ENCODE measurements at places on chromosomes 5 and 9. TPM values are rescaled to one million over a fixed set of nuclear protein-coding genes. Genes with fewer than 3 reads are reported as not detected.

GRCh38 chr9:114591291-114591787, 3.8 kb downstream of the ATP6V1G1 start:
- DNase-seq, result no peak

DNA sequence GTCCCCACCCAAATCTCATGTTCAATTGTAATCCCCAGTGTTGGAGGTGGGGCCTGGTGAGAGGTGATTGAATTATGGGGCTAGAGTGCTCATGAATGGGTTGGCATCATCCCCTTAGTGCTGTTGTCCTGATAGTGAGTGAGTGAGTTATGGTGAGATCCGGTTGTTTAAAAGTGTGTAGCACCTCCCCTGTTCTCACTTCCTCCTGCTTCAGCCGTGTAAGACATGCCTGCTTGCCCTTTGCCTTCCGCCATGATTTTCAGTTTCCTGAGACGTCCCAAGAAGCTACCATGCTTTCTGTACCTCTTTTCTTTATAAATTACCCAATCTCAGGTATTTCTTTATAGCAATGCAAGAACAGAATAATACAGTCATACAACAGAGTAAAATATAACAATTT, 742 bp upstream of the LECT2 start:
- DNase-seq, result no peak

GAPT gene
- total RNA-seq, result not detected

GRCh38 chr9:123329329-123329955, 26.6 kb upstream of the CRB2 start:
- no peak for DNase-seq

DNA sequence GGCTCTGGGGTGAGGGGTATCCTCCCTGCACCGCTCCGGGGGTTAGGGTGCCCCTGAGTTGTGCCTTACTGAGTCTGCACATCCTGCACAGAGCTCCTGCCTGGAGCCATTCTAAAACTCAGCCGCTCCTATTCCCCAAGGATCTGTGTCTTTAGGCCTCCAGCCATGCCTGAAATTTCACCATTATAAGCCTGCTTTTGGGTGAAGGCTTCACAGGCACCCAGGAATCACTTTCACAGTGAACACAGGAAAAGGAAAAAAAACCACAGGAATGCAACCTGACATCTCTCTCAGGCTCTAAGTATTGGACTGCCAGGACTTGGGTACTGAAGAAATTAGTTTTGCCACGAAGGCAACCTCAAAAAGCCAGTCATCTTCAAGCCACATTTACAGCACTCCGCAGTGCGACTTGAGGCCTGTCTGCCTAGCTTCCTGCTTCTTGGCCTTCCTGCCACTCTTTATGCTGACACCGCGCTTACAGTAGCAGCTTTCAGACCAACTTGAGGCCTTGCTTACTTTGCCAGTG, 30.9 kb downstream of the GALNT10 start:
- DNase-seq, result peak; percentile 91

DNA sequence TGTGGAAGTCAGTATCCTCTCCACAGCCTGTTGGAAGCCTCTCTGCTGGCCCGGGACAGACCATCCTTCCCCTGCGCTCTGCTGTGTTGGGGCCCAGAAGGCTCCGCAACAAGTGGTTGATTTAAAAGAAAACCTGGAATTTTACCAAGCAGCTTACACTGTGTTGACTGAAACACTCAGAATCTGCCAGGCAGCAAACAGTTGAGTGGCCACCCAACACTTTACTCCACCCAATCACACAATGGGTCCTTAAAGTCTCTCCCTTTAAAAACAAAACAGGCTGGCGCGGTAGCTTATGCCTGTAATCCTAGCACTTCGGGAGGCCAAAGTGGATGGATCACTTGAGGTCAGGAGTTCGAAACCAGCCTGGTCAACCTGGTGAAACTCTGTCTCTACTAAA, 28.0 kb upstream of the DMRT3 start:
- DNase-seq, result no peak

- DNase-seq, result no peak
Measured at GRCh38 chr5:122999947-123000563, 36.5 kb downstream of the PPIC start.

GRCh38 chr5:81751836-81752643, 1.1 kb upstream of the SSBP2 start:
- DNase-seq, result no peak

DNA sequence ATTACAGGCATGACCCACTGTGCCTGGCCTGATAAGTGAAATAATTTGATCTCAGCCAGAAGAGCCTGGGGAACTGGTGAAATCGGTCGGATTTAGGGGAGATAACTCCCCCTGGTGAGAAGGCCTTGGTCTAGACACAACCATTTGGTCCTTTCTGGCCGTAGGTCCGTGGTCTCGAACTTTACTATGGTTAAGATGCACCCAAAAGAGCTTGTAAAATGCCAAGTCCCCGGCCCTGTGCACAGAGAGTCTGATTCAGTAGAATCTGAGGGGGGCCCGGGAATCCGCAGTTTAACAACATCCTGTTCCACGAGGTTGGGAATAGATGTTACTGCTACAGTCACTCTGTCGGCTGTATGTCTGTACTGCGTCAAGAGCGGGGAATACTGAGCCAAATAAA, 140.7 kb downstream of the C9orf50 start:
- no peak for DNase-seq

DNA sequence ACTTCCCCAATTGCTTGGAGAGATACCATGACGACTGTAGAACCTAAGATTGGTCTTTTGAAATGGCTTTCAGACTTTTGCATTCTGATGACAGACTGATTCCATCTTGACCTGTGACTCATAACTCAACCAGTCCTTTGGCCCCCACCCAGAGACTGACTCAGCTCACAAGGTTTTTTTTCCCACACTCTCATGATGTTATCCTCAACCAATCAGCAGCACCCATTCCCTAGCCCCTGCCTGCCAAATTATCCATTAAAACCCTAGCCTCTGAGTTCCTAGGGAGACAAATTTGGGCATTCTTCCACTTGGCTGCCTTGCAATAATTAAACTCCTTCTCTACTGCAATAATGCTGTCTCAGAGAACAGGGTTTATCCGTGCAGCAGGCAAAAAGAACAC, 1263.3 kb upstream of the CDH9 start:
- DNase-seq, result peak; percentile 25

GRCh38 chr5:40260361-40260760, 419.4 kb upstream of the PTGER4 start:
- no peak for DNase-seq

DNA sequence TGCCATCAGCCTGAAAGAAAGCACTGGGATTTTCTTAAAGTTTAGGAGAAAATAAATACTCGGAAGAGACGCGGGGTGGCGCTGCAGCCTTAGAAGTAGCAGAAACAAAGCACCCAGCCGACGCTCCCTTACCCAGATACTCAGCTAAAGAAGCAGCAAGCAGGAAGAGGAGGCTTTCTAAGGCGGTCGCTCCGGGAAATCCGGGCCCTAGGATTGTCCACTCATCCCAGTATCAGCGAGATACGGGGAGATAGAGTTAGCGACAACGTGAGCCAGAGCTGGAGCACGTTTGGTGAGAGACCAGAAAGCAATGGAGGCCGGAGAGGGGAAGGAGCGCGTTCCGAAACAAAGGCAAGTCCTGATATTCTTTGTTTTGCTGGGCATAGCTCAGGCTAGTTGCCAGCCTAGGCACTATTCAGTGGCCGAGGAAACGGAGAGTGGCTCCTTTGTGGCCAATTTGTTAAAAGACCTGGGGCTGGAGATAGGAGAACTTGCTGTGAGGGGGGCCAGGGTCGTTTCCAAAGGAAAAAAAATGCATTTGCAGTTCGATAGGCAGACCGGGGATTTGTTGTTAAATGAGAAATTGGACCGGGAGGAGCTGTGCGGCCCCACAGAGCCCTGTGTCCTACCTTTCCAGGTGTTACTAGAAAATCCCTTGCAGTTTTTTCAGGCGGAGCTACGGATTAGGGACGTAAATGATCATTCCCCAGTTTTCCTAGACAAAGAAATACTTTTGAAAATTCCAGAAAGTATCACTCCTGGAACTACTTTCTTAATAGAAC, at the start of gene PCDHB2:
Gene PCDHB2, plus strand, starts transcription at position 135 of the 782 bp plus-strand sequence. Its CDS starts 176 bp downstream, at position 311.
- DNase-seq, result no peak

DNA sequence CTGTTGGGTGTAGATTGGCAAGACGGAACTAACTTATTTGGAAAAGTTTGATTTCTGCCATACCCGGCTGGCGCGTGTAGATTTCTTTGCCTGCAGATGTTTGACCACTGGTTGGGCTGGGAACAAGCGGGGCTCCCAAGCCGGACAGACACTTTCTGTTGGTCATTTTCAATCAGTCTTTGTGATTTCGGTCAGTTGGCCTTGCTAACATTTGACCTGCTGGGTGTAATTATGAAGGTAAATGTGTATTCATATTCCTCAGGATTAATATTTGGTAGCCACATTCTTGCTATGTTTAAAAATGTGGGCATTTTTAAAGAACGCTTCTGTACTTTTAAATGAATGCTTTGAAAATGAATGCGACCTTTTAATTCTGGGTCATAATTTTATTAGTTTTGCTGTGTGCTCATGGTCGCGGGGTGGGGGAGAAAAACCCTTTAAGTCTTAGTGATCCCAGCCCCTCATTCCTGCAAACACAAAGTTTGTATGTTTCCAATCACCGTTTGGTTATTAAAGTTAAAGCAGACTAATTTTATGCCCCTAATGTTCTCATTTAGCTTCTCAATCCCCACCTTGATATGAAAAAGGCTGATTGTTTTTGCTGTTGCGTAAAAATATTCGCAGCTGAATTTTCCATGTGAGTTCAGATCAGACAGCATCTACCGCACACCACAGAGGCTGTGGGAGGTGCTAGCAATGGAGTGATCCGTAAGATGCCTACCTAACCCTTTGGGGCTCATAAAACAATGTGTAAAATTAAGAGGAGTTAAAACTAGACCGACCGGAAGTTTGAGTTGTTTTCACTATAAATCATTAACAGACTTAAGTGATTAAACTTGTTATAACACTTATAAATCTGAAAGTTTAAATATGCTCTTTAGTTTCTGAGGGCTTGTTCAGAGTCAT, 1.5 kb downstream of the RASGRF2 start:
- DNase-seq, result no peak

DNA sequence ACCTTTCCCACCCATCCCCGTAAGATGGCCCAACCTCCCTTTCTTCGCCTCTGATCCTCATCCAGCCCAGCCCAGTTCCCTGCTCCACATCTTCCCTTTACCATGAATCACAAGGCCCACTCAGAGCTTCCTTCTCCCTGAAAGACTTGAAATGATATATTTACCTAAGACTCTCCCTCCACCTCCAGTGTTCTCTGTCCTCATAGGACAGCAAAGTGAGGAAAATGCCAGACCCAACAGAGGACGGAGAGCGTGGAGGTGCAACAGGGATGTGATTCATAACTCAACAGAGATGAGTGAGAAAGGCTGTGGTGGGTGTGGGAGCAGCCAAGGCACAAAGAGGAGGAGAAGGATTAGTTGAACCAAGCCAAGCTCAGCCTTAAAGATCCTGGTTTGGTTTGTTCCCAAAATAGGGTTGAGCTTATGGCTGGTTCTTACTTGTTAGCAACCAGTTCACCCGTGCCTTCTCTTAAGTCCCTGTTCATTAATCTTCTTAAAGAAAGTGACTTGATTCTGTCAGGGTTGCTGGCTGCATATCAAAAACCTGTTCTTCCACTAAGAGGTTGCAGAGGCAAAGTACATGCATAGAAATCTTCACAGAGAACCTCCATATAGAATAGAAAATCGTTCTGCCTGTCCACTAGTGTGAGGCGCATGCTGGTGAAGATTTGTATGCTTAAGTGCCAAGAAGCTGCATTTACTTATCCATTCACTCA, 183.2 kb downstream of the ACTL7B start:
- DNase-seq, result no peak

- DNase-seq, result no peak
Measured at GRCh38 chr5:131633830-131634229, 1.2 kb downstream of the RAPGEF6 start.

- DNase-seq, result peak; percentile 72
Measured at GRCh38 chr5:125484272-125484741, 737.9 kb upstream of the ZNF608 start.

All from kidney epithelial cell (primary cell).